ENCODE measurements at places on chromosomes 12 and 14. TPM values are rescaled to one million over a fixed set of nuclear protein-coding genes. Genes with fewer than 3 reads are reported as not detected.

DNA sequence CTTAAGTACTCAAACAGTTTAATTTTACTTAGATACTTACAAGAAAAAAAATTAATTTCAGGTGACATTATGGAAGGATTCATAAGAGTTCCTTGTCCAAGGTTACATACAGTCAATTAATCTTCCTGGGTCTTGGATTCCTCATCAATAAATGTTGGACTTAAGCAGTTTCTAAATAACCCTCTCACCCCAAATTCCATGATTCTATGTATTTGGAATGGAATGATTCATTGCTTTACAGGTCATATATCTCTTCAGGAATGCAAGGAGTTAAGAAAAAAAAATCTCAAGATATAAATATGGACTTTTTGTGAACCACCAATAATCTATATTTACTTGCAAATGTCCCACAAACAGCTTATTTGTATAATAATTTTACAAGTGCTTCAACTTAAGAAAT is 84.2 kb upstream of the BMP4 start:
- DNase-seq: no peak

Gene ABHD12B
- total RNA-seq: not detected

Gene MARK3
- 31.8 TPM for total RNA-seq

GRCh38 chr12:117023998-117024960 is 74.9 kb downstream of the TESC start:
- DNase-seq: no peak

- DNase-seq: no peak
Observed at GRCh38 chr14:89807892-89808291, 146.6 kb downstream of the EFCAB11 start.

Gene FAR2
- 13.9 TPM for total RNA-seq

DNA sequence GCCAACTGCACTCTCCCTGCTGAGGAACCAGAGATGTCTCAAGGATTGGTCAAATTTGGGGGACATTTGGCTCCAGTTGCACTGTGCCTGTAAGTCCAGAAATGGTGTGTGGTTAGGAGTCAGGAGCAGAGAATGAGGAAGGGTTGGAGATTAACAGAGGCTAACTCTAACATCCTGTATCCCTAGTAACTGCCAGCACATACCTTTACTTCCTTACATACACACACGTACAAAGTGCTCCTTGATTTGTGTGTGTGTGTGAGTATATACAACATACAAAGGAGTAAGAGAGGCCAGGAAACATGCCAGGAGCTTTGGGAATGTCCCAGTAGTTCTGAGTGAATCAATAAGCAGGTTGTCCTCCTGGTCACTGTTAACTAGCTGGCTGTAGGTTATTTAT is 39.8 kb upstream of the NRXN3 start:
- DNase-seq: no peak

- DNase-seq: peak; percentile 71
Observed at GRCh38 chr14:99537399-99537798, 56.2 kb downstream of the CCNK start.

- DNase-seq: peak; percentile 51
Observed at GRCh38 chr12:49776413-49776812, 35.1 kb downstream of the TMBIM6 start.

GRCh38 chr14:95477411-95478269 is 38.8 kb downstream of the SYNE3 start:
- DNase-seq: no peak

- peak; percentile 85 for DNase-seq
Observed at GRCh38 chr12:10031771-10032175, 1.3 kb downstream of the CLEC9A start.

Gene NR1H4
- total RNA-seq: 0.53 TPM

Gene LGMN
- 13.0 TPM for total RNA-seq

- peak; percentile 45 for DNase-seq
Observed at GRCh38 chr12:77113971-77114370, 48.6 kb upstream of the E2F7 start.

GRCh38 chr14:67137744-67138371 is 51.4 kb upstream of the GARIN2 start:
- DNase-seq: peak; percentile 17

- no peak for DNase-seq
Observed at GRCh38 chr12:94750864-94751263, 100.5 kb upstream of the TMCC3 start.

Gene PRICKLE1
- 4.1 TPM for total RNA-seq

Gene IL23A
- total RNA-seq: 1.8 TPM

DNA sequence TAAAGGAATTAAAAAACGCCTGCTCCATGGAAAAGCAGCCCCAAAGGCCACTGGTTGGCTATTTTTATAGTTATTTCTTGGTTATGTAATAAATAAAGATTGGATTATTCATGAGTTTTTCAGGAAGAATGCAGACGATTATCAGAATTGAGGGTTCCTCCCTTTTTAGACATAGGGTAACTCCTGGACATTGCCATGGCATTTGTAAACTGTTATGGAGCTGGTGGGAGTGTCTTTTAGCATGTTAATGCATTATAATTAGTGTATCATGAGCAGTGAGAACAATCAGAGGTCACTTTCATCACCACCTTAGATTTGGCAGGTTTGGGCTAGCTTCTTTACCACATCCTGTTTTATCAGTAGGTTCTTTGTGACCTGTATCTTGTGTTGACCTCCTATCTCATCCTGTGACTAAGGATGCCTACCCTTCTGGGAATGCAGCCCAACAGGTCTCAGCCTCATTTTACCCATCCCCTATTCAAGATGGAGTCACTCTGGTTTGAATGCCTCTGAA is 728.7 kb downstream of the GALC start:
- peak; percentile 22 for DNase-seq

DNA sequence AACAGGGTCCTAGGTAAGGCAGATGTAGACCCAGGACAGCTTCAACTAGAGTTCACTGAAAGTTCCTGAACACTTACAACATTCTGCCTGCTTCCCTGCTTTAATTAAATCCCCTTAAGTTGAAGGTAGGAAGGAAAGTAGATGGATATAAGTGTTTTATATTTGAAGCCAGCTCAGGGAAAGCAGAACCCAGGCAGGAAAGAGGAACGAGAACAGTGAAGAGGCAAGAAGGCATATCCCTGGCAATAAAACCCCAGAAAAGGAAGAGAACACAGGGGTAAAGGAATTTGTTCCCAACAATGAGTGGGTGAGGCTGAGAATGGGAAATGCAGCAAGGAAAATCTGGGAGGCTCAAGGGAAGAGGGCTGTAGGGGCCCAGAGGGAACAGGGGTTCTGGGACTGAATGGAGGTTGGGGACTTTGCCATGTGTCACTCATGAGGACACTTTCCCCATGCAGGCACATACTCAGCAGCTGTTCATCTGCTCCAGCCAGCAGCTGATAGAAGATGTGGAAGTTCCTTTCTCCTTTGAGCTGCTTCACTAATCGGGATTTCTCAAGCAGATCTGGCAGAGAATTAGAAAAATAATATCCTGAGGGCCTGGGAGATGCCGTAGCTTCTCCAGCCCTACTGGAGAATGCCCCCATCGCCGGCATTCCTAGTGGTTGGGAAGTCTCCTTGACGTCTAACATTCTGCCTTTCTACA is 3.7 kb downstream of the MYO1A start:
- DNase-seq: no peak

DNA sequence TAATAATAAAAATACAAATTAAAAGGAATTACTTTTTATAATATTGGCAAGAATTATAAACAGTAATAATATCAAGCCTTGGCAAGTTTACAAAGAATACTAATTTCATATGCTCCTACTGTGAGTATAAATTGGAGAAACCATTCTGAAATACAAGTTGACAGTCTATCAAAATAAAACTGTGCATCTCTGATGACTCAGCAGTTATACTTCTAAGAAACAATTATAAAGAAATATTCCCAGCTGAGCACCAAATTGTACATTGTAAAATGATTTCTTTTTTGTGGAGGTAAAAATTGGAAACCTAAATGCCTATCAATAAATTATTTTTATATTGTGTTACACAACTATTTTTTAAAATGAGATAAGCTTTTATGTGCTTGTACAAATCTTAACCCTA is 35.5 kb upstream of the KCNC2 start:
- DNase-seq: no peak

- no peak for DNase-seq
Observed at GRCh38 chr12:88450136-88450535, 130.1 kb downstream of the KITLG start.

DNA sequence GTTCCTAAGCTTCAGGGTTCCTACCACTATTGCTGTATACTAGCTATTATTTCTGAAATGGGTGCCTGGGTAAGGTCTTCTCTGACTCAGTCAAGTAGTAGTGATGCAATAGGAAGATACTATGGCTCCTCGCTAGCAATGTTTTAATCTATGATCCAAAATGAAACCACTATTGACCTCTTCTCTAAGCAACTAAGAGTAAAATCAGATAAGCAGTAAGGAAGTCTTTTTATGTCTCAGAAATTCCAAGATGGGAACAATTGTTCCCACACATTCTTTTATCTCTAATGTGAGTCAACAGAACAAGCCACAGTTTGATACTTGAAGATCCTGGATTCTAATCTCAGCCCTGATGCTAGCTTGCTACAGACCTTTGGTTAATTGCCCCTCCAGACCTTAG is 45.1 kb downstream of the AREL1 start:
- DNase-seq: peak; percentile 42

Data from A172 (cell line).